M059J (cell line): ENCODE measurements at places on chromosomes 7 and 10. TPM values are rescaled to one million over a fixed set of nuclear protein-coding genes. Genes with fewer than 3 reads are reported as not detected.

- no peak for DNase-seq
These were observed 27.8 kb downstream of the ZNF33A start for GRCh38 chr10:38038107-38038931.

- peak; percentile 42 for DNase-seq
These were observed 435.7 kb upstream of the GALNT17 start for GRCh38 chr7:70696201-70696754.

- no peak for DNase-seq
These were observed 374.6 kb downstream of the DNAJB6 start for GRCh38 chr7:157711353-157711888.

GRCh38 chr7:20954711-20955619, 168.3 kb upstream of the SP8 start:
- no peak for DNase-seq

- DNase-seq = no peak
These were observed 94.4 kb upstream of the INSIG1 start for GRCh38 chr7:155203059-155203881.

DNA sequence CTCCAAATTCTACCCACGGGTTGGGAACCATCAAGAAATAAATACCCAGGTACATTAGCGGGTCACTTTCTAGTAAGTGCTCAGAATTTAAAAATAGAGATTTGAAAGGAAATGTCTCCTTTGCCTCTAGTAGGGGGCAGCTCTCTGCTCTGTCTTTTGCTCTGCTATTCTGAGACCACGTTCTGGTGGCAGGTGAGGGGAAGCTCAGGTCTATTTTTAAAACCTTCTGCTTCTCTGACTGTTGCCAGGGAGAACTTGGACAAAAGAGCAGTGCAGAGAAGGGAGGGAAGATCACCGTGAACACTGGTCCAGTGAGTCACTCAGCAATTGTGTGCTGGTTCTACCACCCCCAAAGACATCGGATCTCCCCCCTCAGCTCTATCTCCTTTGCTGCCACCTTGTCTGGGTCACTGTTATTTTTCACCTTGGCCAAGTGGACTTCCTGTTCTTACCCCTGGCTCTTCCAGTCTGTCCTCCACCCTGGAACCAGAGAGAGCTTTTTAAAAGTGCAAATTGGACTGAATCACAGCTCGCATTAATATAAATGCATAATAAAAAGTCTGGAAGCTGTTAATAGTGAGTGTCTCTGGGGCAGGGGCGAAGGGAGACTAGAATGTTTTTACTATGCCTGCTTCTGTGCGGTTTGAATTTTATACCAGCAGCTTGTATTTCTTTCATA, 72.4 kb upstream of the LOXL4 start:
- peak; percentile 48 for DNase-seq

DNA sequence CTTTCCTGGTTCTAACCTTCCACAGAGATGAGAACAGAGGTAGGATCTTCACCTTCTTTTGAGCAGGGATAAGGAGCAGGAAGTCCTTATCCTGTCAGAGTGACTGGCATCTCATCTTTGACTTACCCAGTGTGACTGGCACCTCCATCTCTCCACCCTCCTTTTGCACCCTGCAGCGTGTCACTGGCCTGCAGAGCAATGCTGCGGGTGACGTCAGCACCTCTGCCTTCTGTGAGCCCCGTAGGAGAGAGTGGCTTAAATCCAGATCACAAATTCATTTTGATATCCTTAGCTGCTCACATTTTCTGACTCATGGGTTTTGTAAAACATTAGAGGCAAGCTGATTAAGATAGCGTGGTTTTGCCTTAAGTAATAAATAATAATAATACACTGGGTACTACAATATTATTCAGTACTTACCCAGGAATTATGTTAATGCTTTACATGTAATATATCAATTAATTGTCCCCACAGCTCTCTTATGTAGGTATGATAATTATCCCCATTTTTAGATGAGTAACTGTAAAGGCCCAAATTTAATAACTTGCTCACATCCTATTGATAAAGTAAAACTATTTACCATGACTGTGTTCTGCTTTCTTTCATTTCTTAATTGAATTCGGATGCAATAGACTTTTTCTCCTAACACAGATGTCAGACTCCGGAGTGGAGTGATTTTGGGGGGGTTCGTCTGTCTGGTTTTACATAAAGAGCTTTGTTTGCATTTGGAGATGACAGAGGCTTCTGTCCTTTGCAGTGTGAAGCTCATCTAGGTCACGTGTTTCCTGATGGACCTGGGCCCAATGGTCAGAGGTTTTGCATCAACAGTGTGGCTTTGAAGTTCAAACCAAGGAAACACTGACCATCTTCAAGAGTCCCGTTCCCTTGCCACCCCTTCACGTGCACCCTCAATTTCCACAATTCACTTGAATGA, 24.9 kb downstream of the MSRB2 start:
- no peak for DNase-seq

DNA sequence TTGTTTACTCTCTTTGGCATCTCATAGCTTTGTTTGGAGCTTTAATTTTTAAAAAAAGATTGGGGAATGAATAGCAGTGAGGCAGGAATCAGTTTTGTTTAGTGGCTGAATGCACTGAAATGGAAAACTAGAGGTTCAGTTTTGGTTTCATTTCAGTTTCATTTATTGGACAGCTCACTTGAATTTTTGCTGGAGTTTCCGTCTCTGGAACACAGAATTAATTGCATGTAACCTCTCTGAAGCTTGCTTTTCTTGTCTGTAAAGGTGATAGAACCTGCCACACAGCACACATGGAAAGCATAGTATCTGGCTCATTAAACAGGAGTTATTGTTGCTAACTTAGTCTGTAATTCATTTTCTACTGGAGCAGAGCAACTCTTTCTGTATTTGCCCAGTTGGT, 7.1 kb downstream of the GRM8 start:
- DNase-seq = no peak

DNA sequence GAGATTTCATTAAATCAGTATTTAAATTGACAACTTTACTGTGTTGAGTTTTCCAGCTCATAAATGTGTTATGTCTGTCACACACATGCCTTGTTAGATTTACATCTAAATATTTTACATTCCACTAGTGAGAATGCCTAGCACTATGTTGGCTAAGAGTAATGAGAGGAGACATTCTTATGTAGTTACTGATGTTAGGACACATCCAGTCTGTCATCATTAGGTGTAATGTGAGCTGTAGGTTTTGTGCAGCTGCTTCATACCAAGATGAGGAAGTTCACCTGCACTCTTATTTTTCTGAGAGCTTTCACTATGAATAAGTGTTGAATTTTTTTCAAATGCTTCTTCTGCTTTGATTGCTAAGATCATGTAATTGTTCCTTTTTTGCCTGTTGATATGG, 218.0 kb upstream of the IGFBP3 start:
- peak; percentile 79 for DNase-seq

- DNase-seq = no peak
These were observed 67.2 kb downstream of the TPK1 start for GRCh38 chr7:144768633-144769032.

DNA sequence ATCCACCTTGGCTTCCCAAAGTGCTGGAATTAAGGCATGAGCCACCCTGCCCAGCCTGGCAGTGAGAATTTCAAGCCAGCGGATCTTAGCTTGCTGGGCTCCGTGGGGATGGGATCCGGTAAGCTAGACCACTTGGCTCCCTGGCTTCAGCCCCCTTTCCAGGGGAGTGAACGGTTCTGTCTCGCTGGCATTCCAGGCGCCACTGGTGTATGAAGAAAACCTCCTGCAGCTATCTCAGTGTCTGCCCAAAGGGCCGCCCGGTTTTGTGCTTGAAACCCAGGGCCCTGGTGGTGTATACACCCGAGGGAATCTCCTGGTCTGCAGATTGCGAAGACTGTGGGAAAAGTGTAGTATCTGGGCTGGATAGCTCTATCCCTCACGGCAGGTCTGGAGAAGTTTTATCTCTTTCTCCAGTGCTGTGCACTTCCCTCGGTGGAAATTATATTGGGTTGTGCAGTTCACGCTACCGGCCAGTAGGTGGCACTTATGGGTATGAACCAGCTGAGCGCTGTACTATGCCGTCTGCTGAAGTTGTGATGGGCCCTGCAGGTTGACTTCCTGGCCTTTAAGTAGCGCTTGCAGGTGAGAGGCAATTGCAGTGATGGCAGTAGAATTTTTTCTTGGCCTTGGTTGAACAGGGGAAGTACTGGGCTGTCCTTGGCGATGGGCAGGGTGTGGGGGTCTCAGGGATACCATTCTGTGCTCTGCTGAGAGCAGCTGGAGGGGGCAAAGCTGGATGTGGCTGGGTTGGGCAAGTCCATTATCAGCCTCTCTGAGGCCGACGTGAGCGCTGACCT, 138.0 kb upstream of the MTPN start:
- peak; percentile 43 for DNase-seq

DNA sequence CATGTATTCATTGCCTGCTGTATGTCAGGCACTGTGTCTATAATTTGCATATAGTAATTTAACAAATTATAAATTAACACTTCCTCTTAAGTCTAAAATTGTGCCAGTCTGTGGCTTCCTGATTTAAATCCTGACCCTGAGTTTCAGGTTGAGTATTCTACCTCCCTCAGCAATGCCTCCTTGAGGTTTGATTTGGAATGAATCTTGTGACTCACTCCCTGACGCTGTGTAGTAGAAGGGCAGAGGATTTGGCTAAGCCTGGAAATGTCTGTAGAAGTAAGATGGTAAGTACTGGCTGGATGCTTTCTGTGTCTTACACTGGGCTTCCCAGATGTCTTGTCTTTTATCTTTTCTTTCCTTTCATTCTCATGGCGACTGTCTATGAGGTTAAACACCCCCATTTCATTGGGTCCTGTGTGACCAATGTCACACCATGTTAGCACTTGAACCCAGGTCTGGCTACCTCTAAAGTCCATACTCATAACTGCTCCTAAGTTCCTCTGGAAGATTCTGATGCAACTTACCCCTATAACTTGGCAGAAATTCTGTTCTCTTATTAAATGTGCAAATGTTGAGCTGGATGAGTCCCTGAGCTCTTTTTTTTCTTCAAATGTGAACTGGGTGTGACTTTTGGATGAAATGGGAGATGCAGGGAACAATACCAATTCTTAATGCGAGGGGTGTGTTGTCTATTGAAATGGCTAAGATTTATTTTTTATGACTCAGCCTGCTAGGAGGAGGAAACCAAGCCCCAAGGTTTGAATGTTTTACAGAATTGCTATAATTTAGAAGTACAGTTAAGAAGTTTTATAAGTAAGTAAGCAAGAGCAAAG, 48.5 kb downstream of the PLCE1 start:
- peak; percentile 90 for DNase-seq

DNA sequence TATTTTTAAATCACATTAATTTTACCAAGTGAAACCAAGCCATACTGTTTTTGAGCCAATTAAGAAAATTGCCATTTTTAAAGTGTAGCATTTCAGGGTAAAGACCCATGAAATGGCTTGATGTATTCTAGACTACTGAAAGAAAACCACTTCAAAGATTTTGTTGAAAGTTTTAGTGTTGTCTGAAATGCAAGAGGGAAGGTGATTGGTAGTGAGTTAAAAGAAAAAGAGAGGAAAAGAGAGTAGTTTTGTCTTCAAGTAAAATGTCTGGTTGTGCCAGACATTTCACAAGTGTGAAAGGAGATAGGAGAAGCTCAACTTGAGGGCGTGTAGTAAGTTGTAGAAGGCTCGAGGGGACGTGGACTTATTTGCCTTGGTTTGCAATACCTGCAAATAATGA, 41.6 kb downstream of the CALML5 start:
- DNase-seq = no peak

GRCh38 chr10:68151453-68151852, 42.2 kb downstream of the MYPN start:
- peak; percentile 30 for DNase-seq

DNA sequence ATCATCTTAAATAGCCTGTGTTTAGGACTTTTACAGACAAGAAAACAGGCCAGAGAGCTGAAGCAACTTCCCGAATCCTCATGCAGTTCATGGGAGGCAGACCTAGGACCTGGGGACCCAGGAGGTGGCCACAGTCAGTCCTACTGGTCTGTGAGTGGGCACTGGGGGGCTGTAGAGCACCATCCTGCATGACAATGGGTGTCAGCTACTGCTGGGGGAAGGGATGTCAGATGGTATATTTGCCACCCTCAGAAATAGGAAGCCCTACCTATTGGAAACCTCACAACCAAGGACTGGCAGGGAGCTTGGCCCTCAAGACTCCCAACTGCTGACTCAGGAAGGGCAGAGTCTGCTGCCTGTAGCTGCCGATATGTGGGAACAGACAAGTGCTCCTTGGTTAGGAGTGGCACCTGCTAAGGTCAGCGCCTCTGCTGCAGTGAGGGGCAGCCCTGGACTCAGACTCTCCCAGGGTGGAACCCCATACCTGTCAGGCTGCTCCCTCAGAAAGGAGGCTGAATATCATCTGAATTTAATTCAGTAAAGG, 29.7 kb downstream of the OGDH start:
- no peak for DNase-seq

- DNase-seq = no peak
These were observed 209.8 kb downstream of the ACTR3B start for GRCh38 chr7:152969335-152969734.

DNA sequence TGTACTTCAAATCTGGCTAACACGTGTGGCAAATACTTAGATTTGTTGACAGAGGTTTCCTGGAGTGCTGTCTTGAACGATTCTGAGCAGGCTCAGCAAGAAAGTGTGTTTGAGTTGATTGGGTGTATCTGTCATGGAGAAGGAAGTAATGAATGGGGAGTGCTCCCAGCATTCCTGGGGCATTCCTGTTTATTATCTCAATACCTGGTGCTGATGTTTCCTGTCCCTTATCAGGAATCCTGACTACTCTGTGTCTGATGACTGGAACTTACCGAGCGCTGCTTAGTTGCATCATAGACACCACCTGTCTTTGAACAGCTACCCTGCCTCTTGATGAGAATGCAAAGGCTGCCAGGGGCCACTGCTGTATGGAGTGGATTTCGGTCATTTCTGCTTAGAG, 41.0 kb upstream of the TMEM248 start:
- DNase-seq = no peak

GRCh38 chr7:12619461-12620069, 49.0 kb downstream of the SCIN start:
- no peak for DNase-seq

GRCh38 chr7:106813705-106814305, 51.3 kb upstream of the PIK3CG start:
- peak; percentile 69 for DNase-seq

- DNase-seq = peak; percentile 26
These were observed 70.0 kb upstream of the FAM13C start for GRCh38 chr10:59432207-59432900.

GRCh38 chr7:116525913-116526861, 1.4 kb downstream of the CAV1 start:
- peak; percentile 87 for DNase-seq

GRCh38 chr7:131933751-131934289, 377.4 kb upstream of the PODXL start:
- DNase-seq = no peak

Gene SPDYE9
- not detected in 2 replicates for total RNA-seq

Gene GTF2IRD2
- 4.3 and 17.9 TPM in 2 replicates for total RNA-seq

Gene SPAM1
- total RNA-seq = not detected in 2 replicates

Gene GPNMB
- total RNA-seq = 11.0 and 11.3 TPM in 2 replicates

Gene CYP3A4
- total RNA-seq = 0.05 TPM in 1 of 2 replicates, not detected in the other

Gene EZH2
- total RNA-seq = 19.5 and 37.1 TPM in 2 replicates

Gene GDF2
- total RNA-seq = not detected in 2 replicates

Gene MALRD1
- not detected in 2 replicates for total RNA-seq

Gene GRM3
- total RNA-seq = not detected in 2 replicates
